ENCODE measurements at places on chromosomes 1 and 21. TPM values are rescaled to one million over a fixed set of nuclear protein-coding genes. Genes with fewer than 3 reads are reported as not detected.

DNA sequence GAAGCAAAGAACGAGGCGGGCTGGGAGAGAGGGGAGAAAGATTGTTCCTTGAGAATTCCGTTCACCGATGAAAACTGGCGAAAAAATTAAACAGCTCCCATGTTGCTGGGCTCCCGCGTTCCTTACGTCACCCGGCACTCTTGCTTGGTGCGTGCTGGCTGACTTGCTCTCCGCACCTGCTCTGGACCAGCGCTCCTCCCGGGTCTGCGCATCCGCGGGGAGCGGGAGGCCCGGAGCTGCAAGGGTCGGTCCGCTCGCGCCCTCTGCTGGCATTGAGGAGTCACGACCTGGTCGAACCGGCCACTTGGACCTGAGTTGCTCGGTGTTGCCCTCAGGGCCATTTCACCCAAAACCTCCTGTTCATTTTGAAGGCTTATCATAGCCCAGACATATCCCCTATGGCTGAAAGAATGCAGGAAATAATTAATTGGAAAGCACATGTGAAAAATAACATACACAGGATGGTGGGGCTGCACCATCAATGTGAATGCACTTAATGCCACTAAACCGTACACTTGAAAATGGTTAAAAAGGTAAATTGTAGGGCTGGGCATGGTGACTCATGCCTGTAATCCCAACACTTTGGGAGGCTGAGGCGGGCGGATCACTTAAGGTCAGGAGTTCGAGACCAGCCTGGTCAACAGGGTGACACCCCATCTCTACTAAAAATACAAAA is 98.9 kb upstream of the BACE2 start:
- DNase-seq: peak; percentile 21

DNA sequence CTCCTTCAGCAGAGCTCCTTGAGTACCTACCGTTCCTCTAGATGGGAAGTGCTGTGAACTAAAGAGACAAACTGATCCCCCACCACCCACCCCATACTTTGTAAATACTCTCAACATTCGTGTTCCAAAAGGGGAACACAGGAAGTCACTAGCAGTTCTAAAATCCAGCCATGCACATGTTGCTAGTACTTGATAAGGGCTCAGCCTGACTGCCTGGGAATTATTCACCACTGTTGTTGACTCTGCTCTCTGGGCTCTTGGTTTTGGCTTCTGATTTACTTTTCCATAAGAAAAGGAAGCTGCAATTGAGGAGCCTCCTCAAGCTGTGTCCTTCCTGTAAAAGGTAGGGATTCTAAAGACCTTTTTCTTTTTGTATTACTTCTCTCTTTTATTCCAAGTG is 67.5 kb downstream of the IVNS1ABP start:
- no peak for DNase-seq

GRCh38 chr1:219757890-219758289 is 145.0 kb upstream of the ZC3H11B start:
- DNase-seq: no peak

DNA sequence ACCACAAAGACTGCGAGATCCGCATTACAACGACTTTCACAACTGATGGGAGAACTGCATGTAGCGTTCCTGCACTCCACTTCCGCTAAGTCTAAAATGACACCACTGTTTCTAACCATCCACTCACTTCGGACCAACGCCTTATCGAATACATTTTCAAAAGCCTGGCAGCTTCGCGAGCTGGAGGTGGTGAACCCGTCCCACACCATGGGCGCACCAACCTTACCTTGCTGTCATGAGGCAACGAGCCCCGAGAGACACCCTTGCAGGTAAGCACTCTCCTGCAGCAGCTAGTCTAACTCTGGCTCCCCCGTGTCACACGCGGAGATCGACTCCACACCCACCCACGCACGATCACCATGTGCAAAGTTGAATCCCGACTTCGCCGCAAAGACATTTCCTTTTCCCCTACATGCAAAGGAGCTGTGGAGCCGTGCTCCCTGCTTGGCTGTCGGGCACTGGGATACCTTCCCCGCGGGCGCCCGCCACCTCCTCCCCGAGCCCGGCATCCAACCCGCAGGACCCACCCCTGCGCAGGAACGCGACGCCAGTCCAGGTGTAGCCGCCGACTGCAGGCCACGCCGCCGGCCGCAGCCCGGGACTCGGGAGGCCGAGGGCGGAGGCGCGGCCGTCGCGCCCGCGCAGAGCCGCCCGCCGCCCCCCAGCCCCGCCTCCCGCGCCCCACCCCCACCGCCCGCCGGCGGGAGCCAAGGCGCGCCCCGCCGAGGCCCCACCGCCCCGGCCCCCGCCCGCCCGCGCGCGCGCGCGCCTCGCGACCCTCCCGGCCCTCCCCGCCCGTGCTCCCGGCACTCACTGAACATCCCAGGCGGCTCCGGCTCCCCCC is 629 bp downstream of the TAF5L start:
- DNase-seq: peak; percentile 50

- DNase-seq: no peak
Observed at GRCh38 chr1:47792779-47793178, 204.4 kb downstream of the TRABD2B start.

DNA sequence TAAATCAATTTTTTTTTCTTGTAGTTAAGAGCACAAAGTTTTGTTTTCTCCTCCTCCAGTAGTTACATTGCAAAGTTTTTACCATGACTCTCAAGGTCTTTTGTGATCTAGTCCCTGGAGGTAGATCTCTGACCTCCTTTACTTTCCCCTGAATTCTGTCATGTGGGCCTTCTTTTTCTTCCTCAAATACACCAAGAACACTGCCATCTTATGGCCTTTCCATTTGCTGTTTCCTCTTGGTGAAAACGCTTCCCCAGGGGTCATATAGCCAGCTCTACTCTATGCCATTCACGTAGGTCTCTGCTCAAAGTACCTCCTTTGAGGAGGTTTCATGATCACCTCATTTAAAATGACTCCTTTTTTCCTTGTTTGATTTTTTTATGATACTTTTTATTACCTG is 2.7 kb downstream of the DDX20 start:
- no peak for DNase-seq

Gene OLFM3
- total RNA-seq: not detected

GRCh38 chr1:89035080-89035479 is 12.4 kb upstream of the GBP3 start:
- no peak for DNase-seq

Gene TACSTD2
- not detected for total RNA-seq

Gene SV2A
- total RNA-seq: 16.6 TPM

Gene PCBP3
- 29.4 TPM for total RNA-seq

Gene SPRR2E
- total RNA-seq: not detected

DNA sequence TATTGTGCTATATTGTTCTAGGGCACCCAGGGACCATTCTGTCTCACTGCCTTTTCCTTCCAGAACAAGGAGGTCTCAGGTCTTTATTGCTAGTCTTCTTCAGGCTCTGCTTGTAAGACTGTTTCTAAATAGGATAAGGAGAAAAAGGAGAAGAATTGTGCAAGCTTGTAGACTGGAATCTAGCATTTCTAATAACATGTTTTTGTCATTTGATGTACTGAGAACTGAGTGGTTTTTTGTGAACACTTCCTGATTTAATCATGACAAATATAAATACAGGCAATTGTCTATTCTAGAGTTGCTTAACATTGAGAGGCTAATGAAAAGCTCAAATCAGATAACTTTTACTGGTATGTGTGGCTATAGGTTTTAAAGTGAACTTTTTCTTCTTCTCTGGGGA is 77.6 kb downstream of the CLIC4 start:
- DNase-seq: no peak

DNA sequence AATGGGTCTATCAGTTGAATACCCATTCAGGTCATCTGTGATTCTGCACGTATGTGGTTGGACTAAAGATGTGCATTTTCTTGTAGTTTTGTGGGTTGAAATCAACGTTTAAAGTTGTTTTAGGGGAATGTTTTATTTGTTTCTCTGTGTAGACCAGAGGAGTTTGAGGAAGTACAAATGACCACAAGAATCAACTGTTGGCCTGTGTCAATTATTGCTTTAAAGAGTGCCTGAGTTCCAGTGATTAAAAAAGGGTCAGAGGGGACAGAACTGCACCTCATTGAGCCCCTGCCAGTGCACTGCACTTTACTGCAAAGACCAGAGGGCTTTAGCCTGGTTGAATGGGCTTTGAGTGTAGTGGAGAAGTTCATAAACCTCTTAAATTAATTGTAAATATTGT is 190.3 kb downstream of the VPS13D start:
- DNase-seq: no peak

Gene AQP10
- not detected for total RNA-seq

- no peak for DNase-seq
Observed at GRCh38 chr1:248590055-248590454, 7.4 kb downstream of the OR2T10 start.

GRCh38 chr21:36891692-36892091 is 74.8 kb downstream of the HLCS start:
- no peak for DNase-seq

DNA sequence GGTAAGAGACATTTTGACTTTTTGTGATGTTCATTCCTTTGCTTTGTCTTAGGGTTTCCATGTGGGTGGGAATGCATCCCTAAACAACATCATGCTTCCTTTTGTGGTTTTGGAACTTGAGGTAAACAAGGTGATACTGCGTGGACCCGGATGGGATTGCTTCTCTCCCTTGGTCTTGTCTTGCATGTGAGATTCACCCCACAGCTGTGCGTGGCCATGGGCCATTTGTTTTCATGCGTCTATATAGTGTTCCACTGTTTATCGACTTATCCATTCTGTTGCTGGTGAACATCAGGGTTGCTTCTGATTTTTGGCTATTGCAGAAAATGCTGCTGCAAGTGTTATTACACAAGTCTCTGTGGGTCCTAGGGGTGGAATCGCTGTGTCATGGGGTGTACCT is 21.1 kb downstream of the CRYAA start:
- peak; percentile 18 for DNase-seq

Gene INAVA
- 0.72 TPM for total RNA-seq

- peak; percentile 95 for DNase-seq
Observed at GRCh38 chr1:58755468-58755872, 28.4 kb downstream of the JUN start.

DNA sequence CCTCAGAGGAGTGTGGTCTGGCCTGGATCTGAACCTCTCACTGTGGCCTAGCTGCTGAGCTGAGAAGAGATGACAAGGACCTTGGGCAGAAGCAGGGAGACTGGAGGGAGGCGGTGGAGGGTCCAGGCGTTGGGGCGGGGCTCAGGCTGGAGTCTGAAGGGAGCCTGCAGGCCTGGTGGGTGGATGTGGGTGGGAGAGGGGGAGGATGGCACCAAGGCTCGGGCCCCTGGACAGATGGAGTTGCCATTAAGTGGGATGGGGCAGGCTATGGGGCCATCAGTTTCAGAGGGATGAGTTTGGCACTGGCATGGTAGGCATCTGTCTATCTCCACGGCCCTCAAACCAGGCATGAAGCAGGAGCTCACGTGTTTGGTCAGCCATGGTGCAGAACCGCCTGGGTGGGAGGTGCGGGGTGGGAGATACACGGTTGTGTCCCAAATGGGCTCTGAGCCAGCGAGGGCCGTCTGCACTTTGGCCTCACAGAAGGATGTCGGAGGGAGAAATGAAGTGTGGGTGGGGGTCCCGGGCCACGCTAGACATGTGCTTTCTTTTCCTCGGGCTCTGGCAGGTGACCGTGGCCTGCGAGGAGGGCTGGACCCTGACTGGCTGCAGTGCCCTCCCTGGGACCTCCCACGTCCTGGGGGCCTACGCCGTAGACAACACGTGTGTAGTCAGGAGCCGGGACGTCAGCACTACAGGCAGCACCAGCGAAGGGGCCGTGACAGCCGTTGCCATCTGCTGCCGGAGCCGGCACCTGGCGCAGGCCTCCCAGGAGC is 23.6 kb downstream of the PCSK9 start:
- DNase-seq: no peak

- DNase-seq: no peak
Observed at GRCh38 chr1:184940694-184941409, 33.5 kb downstream of the NIBAN1 start.

Gene TMPRSS3
- total RNA-seq: 0.45 TPM

DNA sequence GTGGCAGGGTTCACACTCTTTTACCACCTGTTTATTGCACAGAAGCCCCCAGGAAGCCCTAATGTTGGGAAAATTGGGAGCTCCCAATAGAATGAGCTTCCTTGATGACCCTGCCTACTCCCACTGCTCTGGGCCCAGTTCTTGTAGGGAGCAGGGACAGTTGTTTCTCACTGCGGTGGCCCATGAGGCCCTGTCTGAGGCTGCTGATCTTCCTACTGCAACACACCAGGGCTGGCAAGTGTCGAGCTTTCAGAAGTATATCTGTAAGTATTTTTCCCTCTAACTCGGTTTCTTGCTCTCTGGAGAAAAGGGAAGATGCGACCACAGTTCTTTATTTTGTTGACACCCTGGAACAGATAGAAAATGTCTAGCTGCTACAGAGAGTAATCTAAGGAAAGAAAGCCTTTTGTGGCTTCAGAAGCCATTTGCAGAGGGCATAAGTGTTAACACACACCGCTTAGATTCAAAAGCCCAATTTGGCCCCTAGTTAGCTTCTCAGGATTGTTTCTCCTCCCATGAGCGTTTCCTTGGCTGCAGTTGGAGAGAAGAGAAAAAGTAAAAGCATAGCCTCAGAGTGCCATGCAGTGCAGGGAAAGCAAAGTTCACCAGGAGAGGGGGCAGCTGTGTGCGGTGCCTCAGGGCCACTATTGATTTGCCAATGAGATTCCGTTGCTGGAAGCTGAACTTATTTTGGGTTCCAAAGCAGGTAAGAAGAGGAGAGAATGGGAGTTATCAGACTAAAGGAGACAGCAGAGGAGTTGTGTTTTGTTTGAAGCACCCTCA is 102.6 kb downstream of the SELENOF start:
- no peak for DNase-seq

DNA sequence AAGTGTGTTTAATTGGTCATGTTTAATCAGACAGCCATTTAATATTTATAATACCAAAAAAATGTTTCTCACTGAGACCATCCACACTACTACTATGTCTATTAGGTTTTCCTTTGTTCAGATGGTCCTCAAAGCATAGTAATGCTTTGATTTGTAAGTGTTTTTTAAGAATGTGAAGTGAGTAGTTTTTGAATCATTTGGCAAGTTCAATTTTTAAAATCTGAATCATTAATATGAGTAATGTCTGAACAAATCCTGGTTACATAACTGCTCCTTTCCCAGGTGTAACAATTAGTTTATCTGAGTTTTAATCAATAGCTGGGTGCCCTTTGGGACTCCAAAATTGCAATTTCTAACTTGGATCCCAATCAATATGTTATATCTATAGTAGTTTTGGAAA is 23.5 kb upstream of the RPL5 start:
- DNase-seq: no peak

DNA sequence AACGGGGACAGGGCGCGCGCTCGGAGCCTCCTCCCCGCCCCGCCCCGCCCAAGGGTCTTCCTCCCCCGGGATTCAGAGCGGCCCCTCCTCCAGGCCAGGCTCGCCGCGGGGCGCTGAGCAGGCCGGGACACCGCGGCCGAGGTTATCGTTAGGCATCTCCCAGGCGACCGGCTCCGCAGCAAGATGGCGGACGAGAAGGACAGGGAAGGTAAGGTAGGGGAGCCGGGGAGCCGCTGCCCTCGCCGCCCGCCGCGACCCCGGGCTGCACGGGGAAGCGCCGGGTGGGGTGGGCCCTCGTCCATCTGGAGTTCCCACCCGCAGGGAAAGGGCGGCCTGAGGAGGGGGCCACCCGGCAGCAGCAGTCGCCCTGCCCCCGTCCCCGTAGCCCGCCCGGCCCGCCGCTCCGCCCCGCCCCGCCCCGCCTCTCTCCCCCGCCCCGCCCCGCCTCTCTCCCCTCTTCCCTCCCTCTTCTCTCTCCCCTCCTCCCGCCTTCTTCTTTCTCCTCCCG is 105.9 kb upstream of the HNRNPU start:
- DNase-seq: peak; percentile 95
